ENCODE measurements at places on chromosomes 1 and 21.

- DNase-seq: no peak
Measured at GRCh38 chr1:241947354-241947753, 10.2 kb upstream of the BECN2 start.

DNA sequence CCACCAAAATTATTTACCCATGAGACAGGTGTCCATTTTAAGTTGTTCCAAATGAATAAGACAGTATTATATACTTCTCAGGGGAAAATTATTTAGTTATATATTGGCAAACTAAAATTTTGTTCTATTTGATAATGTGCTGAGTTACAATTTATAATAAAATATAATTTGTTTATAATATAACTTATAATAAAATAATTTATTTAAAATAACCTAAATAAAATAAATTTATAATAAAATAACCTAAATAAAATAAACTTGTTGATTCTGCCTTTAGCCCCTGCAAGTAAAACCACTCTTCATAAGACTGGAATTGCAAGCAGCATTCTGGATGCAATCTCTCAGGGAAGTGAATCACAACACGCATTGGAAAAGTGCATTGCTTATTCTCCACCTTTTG, 69.6 kb downstream of the RAVER2 start:
- DNase-seq: no peak

GRCh38 chr1:96236156-96236739, 485.3 kb upstream of the PTBP2 start:
- peak; percentile 16 for DNase-seq

DNA sequence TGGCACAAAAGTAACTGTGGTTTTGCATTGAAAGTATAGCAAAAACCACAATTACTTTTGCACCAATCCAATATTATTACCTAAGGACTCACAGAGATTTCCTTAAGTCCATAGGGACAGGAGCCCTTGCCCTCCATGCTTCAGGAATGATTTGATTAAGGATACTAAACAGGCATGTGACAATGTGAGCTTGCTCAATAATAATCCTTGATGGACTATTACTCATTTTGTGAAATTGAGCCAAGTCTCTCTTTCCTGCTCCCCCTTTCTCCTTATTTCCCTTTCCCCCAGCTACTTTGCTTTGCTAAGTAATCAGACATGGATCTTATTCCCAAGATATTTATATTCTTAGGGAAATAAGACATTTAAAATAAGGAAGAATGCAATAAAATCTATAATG, 21.6 kb upstream of the RGL1 start:
- no peak for DNase-seq

DNA sequence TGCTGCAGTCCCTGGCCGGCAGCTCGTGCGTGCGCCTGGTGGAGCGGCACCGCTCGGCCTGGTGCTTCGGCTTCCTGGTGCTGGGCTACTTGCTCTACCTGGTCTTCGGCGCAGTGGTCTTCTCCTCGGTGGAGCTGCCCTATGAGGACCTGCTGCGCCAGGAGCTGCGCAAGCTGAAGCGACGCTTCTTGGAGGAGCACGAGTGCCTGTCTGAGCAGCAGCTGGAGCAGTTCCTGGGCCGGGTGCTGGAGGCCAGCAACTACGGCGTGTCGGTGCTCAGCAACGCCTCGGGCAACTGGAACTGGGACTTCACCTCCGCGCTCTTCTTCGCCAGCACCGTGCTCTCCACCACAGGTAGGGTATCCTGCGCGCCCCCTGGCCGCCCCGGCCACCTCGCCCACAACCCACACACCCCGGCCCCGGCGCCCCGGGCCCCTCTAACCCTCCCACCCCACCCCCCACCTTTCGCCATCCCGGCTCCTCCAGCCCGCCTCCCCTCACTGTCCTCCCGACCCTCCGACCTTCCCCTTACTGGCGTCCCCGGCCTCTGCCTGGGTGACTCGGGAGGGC, 352 bp downstream of the KCNK1 start:
- DNase-seq: peak; percentile 61

DNA sequence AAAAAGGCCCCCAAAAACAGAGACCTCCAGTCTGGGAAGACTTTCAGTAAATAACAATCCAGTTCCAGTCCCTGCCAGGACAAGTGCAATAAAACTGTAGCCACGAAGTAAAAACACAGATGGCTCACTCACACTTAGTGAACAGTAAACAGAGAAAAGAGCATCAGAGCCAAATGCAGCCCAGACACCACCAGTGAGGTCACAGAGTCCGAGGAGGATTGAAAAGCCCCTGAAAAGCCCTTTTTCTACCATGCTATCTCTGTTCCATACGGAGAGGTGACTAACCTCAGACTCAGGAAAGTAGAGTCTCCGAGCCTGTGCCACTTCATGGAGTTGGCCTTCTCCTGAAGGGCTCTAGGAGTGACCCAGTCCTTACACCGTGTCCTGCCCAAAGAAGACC, 84.5 kb downstream of the COLGALT2 start:
- no peak for DNase-seq

DNA sequence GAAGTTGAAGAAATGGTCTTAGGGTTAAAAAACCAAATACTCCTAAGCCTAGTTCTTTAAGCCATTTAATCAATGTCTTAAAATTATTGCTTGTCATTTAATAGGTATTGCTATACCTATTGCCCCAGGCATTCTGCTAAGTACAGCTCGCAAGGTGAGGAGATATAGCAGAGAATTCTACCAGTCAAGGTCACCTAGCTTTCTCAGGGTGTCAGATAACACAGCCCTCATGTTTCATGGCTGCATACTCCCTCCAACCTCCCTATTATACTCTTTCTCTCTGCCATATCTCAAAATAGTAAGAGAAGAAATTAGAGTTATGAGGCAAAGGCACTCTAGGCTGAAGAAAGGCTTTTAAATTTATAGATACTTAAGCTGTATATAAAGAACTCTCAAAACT, 68.4 kb upstream of the GPR88 start:
- DNase-seq: no peak

GRCh38 chr1:69643266-69643665, 75.5 kb downstream of the LRRC7 start:
- DNase-seq: no peak

- peak; percentile 34 for DNase-seq
Measured at GRCh38 chr1:232047473-232047872, 420.9 kb downstream of the DISC1 start.

DNA sequence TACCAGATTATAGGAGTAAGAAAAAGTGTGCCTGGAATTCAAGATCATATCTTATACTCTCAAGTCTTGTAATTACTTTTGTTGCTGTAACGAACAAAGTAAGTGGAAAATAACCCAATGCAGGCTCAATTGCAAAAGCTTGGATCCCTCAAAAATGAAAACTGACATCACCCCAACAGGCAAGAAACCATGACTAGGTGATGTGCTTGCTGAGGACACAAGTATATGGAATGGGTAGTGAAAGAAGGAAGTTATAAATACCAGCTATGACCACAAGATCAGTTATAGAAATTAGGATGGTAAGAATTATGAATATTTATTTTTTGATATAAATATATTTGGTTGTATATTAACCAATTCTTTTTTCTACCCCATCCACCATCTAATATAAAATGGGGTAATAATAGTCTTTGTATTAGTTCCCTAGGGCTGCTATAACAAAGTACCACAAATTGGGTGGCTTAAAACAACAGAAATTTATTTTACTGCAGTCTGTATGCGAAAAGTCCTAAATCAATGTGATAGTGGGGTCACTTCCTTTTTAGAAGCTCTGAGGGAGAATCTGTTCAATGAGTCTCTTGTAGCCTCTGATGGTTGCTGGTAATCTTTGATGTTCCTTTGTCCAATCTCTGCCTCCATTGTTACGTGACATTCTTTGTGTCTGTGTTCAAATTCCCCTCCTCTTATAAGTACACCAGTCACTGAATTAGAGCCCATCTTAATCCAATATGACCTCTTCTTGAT, 45.0 kb downstream of the DUSP10 start:
- DNase-seq: no peak

GRCh38 chr1:16977377-16977776, 3.0 kb downstream of the MFAP2 start:
- DNase-seq: no peak

- DNase-seq: no peak
Measured at GRCh38 chr1:227728892-227729143, 6.3 kb downstream of the JMJD4 start.

GRCh38 chr1:46183079-46183847, 7.0 kb upstream of the P3R3URF start:
- no peak for DNase-seq

DNA sequence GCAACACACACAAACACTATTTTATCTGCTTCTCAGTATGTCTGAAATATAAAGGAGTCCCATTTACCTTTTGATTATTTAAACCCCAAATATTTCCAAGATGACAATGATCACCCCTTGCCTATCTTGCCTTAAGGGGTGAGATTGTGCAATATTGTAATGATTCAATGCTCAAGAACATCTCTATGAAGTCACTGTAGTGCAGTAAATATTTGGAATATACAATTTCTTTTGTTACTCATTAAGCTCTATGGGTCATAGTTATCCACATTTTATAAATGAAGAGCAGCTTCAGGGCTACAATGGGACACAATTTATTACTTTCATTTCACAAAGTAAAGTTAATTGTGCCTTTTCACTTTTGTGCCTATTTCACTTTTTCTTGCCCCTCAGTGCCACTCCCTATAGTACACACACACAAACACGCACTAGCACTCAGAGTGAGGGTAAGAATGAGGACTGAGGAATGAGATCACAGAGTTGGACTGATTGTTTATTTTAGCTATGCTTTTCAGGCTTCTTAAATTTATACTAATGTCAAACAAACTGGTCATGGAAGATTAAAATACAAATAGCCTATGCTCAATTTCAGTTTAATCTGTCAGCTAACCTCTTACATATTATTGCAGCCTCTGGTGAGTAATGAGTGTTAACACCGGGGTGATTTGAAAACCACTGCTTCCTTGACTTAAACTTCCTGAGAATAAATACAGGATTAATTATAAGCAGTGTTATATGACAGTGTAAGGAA, 521.0 kb upstream of the B3GALT2 start:
- peak; percentile 8 for DNase-seq

DNA sequence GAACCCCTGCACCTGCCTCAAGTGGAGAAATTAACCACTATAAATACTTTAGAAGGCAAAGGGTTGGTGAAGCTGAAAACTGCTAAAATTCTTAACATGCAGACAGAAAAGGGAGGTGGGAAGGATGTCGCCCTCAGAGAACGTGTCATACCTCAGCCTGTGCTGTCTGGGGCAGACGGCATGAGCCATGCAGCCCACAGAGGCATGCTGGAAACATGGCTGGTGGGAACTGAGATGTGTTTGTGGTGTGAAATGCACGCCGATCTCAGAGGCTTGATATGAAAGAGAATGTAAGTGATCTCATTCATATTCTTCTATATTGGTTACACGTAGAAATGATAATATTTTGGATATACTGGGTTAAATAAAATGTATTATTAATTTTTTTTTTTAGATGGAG, 16.3 kb downstream of the AGPAT3 start:
- no peak for DNase-seq

DNA sequence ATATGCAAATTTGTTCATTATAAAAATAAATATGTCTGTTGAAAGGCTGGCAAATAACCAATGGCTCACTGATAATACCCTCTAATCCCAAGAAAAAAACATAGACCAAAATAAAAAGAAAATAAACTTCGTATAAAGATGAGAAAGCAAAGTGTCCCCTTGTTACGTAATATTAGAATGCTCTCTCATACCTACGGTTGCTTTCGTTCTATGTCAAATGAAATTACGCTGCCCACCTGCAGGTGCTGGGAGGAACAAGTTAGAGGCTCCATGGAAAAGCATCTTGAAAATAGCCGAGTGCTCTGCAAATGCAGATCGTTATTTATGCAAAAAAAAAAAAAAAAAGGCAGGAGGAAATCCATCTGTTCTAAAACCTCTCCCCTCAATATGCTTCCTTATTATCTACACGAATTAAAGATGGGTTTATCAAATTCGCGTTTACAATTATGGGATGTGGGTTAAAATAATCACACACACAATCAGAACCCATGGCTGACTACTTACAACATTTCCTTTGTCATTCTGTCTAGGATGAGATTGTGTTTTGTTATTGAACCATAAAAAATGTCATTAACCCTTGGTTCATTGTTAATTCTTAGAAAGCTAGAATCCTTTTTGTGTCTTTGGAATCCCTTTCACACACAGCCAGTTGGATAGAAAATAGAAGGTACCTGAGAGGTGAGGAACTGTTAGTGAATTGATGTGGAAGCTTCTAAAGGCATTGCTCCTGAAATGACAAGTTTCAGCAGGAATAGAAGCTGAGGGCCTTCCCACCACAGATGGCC, 268.6 kb downstream of the SETD4 start:
- DNase-seq: no peak

DNA sequence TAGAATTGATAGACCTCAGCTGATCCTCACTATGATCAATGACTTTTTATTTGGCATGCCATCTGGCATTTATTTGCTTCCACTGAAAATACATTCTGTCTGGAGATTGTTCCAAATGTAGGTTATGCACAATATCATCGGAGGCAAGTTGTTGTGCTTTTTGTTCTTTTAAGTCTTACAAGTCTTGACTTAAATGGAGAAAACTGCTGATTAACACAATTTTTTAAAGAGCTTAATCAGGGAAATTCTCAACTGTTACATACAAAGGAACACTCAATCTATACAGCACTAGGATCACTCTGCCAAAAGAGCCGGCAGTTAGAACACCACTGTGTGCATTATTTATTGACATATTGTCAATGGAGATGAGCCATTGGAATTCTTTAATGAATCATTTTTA, 19.2 kb downstream of the CYYR1 start:
- no peak for DNase-seq

DNA sequence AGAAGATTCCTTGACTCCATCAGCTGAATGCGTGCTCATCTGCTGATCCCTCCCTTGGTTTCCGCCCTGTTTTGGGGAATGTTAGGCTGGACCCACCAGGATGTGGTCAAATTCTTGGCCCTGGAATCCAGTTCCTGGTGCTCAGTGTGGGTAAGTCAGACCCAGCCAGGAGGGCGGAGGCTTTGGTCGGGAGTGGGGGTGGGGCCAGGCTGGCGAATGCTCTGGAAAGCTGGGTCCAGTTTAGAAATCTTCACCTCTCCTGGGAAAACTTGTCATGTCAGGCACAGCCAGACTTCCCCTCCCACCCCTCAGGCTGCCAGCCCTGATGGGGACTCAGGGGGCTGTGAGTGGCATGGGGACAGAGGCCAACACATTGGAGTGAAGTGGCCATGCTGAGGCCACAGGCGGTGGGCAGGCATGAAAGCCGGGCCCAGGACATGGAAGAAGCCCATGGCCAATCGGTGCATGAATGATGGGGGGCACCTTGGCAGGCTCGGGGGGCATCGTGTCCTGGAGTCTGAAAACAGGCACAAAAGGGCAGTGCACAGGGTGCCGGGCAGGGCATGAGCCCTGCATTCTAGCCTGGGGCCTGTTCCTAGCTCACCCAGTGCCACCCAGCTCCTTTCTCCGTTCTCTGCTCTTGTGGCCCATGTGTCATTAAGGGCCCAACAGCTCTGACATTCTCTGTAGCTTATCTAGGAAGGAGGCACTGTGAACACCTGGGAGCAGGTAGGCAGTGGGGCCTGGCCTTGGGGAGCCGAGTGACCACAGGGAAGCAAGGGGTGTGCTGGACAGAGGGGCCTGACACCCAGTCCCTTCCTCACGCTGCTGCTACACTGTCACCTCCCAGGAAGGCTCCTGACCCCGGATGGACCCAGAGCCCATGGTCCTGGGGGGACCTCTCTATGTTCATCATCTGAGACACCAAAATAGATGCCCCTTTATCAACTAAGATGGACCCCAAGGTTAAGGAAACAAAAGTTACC, 14.6 kb upstream of the PADI1 start:
- no peak for DNase-seq

Measured in HEK293T (cell line).